ENCODE measurements at places on chromosomes 3 and 15. TPM values are rescaled to one million over a fixed set of nuclear protein-coding genes. Genes with fewer than 3 reads are reported as not detected.

DNA sequence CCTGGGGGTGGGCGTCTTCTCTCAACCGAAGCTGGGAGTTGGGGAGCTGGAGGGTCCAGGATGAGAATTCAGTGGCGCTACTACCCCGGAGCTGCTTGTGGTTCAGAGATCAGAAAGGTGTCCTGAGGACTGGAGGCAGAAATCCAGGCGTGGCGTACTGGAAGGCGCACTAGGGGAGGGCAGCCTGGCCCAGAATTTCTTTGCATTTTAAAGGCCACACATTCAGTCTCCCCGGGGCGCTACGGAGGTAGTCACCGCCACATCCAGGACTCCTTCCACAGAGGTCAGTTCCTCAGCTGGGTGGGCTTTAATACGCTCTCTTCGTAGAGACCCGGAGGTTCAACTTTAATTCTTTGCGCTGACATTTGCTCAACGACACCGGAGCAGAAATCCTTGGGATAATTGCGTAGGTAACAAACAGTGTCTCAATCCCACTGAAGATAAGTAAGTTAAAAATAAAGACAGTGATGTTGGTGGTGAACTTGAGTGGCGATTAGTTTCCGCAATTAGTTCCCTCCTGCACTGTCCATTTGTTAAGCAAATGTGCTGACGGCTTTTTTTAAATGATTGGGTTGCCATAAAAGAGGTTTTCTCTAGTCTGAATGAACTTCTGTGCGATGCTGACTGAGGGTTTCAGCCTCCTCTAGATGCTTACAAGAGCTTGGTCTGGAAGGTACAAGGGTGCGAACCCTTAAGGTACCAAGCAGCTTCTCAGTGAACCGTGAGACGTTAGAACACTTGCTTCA lies 535 bp downstream of the MCTP2 start:
- no peaks in the 10 kb centered on the region for H3K36me3 ChIP-seq
- H3K27ac ChIP-seq, result peak overlapping the region; percentile 65
- peaks cover 2% of the 10 kb centered on the region for H3K27me3 ChIP-seq
- DNase-seq, result peak; percentile 46
- peak overlapping the region; percentile 87 for H3K4me3 ChIP-seq
- H3K4me1 ChIP-seq, result peaks cover 71% of the 10 kb centered on the region

- peaks cover 2% of the 10 kb centered on the region for H3K27me3 ChIP-seq
- DNase-seq, result no peak
- H3K36me3 ChIP-seq, result no peaks in the 10 kb centered on the region
Observed at GRCh38 chr15:70812827-70813364, 41.1 kb downstream of the LARP6 start.

CRTAP gene
- 60.0 TPM for total RNA-seq

- H3K27ac ChIP-seq, result no peak overlapping the region
- no peak overlapping the region for H3K4me3 ChIP-seq
- H3K4me1 ChIP-seq, result peaks cover 14% of the 10 kb centered on the region
- DNase-seq, result no peak
Observed at GRCh38 chr3:30741889-30742288, 135.5 kb downstream of the TGFBR2 start.

DNA sequence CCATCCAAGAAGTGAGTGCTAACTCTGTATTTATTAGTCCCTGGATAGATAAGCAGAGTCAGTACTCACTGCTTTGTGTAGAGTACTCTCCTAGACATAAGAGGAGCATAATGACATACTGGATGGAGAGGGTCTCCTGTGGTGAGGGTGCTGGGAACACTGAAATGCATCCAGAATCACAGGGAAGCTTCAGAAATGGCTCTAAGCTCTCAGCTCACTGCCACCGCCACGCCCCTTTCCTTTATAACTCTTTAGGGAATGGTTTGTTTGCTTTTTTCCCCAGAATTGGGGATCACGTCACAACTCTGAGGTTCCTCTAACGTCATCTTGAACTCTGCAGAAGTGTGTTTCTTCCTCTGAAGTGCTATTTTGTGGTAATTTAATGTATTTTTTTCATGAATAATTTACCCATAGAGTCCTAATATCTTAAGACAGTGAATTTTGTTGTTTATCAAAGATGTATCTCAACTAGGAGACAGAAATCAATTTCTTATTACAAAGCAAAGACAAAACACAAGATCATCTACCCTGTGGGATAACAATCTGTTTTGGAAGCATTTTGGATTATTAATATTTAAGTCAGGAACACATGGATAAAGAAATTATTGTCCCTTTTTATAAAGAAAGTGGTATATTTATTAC lies 154.6 kb downstream of the PTPRG start:
- H3K27me3 ChIP-seq, result no peaks in the 10 kb centered on the region
- H3K4me1 ChIP-seq, result no peaks in the 10 kb centered on the region
- H3K4me3 ChIP-seq, result no peak overlapping the region
- DNase-seq, result no peak
- no peak overlapping the region for H3K27ac ChIP-seq
- no peaks in the 10 kb centered on the region for H3K36me3 ChIP-seq

ZPLD1 gene
- total RNA-seq, result not detected

GABRR3 gene
- total RNA-seq, result not detected

SRGAP3 gene
- total RNA-seq, result 3.5 TPM

ZNF148 gene
- 29.9 TPM for total RNA-seq

CGNL1 gene
- not detected for total RNA-seq

EHHADH gene
- total RNA-seq, result 1.9 TPM

DNA sequence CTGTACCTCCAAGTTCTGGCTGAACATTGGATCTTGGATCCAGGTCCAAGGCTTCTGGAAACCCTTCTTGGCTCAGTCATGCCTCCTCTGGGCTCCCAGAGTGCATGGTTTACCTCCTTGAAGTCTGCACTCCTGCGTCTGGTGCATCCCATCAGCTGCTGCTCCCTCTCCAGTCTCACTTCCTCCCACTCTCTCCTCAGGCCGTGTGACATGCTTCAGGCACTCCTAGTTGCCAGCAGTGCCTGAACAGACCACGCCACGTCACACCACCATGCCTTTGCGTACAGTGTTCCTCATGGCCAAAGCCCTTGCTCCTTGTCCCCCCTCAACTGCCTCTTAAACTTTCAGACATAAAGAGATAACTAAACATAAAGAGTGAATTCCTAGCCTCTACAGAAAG lies 5.7 kb downstream of the GPR27 start:
- H3K4me1 ChIP-seq, result peaks cover 3% of the 10 kb centered on the region
- H3K27ac ChIP-seq, result no peak overlapping the region
- H3K27me3 ChIP-seq, result peaks cover 20% of the 10 kb centered on the region
- H3K36me3 ChIP-seq, result no peaks in the 10 kb centered on the region

SCAANT1 gene
- not detected for total RNA-seq

EPM2AIP1 gene
- total RNA-seq, result 16.7 TPM

CDCP1 gene
- total RNA-seq, result 0.53 TPM

DNA sequence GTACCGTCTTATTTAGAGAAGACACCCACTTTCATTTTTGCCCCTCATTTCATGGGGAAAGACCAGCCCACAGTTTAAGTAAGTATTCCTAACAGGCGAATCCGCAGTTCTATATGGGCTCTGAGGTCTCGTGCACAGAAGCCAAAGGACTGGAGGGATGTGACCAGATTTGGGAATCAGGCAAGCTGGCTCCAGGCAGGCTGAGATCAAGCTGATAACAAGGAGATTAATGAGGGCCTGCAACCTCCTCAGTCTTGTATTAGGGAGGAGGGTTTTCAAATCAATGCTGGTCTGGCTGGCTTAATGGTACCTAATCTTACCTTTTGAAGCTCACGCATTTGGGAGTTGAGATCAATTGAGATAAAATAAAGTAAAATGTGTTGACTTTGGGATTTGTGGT lies 15.3 kb downstream of the ST8SIA2 start:
- H3K27me3 ChIP-seq, result peaks cover 6% of the 10 kb centered on the region
- no peak for DNase-seq
- H3K36me3 ChIP-seq, result no peaks in the 10 kb centered on the region
- H3K4me3 ChIP-seq, result no peak overlapping the region

- H3K4me1 ChIP-seq, result peaks cover 3% of the 10 kb centered on the region
- no peaks in the 10 kb centered on the region for H3K27me3 ChIP-seq
- peak overlapping the region; percentile 81 for H3K4me3 ChIP-seq
Observed at GRCh38 chr3:138594935-138595610, 1.0 kb upstream of the CEP70 start.

MEGF11 gene
- total RNA-seq, result not detected

TNNC1 gene
- 3.0 TPM for total RNA-seq

GRCh38 chr3:58164199-58164879 lies 46.4 kb downstream of the DNASE1L3 start:
- H3K4me3 ChIP-seq, result no peak overlapping the region
- peaks cover 8% of the 10 kb centered on the region for H3K36me3 ChIP-seq
- H3K4me1 ChIP-seq, result no peaks in the 10 kb centered on the region

- no peaks in the 10 kb centered on the region for H3K36me3 ChIP-seq
- H3K27me3 ChIP-seq, result peaks cover 4% of the 10 kb centered on the region
- no peak overlapping the region for H3K27ac ChIP-seq
- DNase-seq, result no peak
Observed at GRCh38 chr3:179935710-179936109, 101.0 kb downstream of the PEX5L start.

DNA sequence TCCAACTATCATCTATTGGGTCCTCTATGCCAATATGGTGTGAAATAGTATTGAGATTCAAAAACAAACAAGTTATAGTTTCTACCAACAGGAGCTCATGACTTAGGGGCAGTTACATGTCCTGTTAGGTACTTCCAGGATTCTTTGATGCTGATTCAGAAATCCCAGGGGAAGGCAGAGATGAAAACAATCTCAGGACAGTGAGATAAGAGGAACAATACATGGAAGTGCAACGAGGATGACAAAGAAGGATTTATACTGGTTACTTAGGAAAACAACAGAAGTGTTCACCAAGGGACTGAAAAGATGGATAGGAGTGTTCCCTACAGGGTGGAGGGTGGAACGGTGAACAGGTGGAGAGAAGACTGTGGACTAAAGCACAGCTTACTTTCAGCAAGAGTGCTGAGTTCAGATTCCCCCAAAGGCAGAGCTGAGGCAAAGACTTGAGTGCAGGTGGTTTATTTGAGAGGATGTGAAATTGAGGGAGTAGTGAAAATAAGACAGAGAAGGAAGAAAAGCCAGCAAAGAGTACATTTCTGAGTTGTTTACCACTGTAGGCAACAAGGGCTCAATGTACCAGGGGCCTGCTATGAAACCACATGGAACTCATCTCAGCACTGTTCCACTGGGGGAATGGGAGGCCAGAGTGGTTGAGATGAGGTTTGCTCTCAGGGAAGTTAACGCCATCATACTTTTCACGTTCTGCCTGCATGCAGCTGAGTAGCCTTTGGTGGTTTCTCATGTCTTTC lies 68.1 kb downstream of the TRIM69 start:
- no peak for DNase-seq
- H3K36me3 ChIP-seq, result no peaks in the 10 kb centered on the region
- H3K4me3 ChIP-seq, result no peak overlapping the region
- peaks cover 6% of the 10 kb centered on the region for H3K4me1 ChIP-seq
- peaks cover 5% of the 10 kb centered on the region for H3K27me3 ChIP-seq

GRCh38 chr15:59522988-59523461 lies 85.0 kb downstream of the FAM81A start:
- DNase-seq, result peak; percentile 24
- peaks cover 20% of the 10 kb centered on the region for H3K4me1 ChIP-seq
- H3K4me3 ChIP-seq, result no peak overlapping the region

DNA sequence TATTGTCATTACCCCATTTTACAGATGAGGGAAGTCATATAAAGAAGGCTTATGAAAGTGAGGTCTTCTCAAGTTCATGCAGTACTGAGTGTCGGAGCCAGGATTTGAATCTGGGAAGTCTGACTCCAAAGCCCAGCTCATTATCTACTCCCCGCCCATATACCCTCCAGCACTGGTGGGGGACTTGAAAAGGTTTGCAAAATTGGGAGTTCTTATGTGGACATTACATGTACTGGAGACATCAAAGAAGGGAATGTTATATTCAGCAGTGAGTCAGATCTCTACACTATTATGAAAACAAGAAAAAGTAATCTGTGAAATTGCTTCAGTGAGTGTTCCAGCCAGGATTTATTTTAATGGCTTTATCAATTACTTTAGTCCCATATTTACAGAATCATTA lies 185.2 kb upstream of the CADPS start:
- H3K4me1 ChIP-seq, result no peaks in the 10 kb centered on the region
- H3K4me3 ChIP-seq, result no peak overlapping the region
- no peak overlapping the region for H3K27ac ChIP-seq
- DNase-seq, result no peak
- H3K36me3 ChIP-seq, result no peaks in the 10 kb centered on the region

- no peak for DNase-seq
- no peak overlapping the region for H3K4me3 ChIP-seq
Observed at GRCh38 chr3:137787529-137787928, 23.4 kb downstream of the SOX14 start.

- H3K36me3 ChIP-seq, result peaks cover 42% of the 10 kb centered on the region
- peak; percentile 56 for DNase-seq
- no peaks in the 10 kb centered on the region for H3K27me3 ChIP-seq
- H3K4me1 ChIP-seq, result peaks cover 50% of the 10 kb centered on the region
- peak overlapping the region; percentile 92 for H3K4me3 ChIP-seq
Observed at GRCh38 chr3:129119365-129120100, 2.1 kb downstream of the RAB43 start.

DNA sequence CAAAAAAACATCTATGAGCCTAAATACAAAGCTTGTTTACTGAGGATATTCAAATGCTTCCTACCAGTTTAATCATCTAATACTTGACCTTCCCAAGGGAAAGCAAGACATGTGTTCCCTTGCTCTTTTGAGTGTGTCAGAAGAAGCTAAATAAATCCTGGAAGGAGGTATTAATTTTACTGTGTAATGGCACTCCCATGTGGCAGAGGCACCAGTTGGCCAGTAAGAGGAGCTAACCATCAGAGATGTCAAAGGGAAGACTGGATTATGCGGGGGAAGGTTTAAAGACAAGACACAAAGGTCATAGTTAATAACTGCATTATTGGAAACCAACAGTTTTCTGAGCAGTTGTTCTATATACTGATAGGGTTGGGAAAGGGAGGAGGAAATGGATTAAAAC lies 125.1 kb downstream of the SUCLG2 start:
- no peak for DNase-seq
- peaks cover 11% of the 10 kb centered on the region for H3K4me1 ChIP-seq
- H3K4me3 ChIP-seq, result no peak overlapping the region
- H3K36me3 ChIP-seq, result peaks cover 43% of the 10 kb centered on the region
- H3K27me3 ChIP-seq, result no peaks in the 10 kb centered on the region

DNA sequence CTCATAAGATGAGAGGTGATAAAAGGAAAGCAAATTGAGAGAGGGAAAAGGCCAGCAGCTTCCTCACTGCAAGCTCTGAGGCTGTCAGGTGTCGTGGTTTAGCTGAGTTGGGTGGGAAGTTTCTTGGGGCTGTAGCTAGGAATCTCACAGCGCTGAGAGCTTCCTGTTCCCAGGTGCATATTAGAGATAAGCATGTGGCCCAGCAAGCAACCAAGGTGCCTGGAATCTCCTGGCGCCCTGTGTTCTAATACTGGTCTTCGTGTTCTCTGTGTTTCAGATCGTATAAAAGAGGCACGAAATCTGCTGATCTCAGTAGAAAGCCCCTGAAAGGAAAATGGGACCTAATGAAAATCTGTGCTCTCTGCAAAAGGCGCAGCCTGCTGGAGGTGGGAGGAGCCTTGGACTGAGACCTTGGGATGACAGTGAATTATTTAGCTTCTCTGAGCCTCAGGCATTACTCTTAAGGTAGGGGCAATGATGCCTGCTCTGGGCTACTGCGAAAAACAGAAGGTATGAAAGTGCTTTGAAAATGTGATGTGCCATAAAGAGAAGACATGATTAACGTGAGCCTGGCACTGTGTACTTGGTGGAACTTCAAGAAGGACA lies 499.9 kb downstream of the TBL1XR1 start:
- H3K4me1 ChIP-seq, result no peaks in the 10 kb centered on the region
- no peaks in the 10 kb centered on the region for H3K36me3 ChIP-seq
- H3K27me3 ChIP-seq, result no peaks in the 10 kb centered on the region
- H3K27ac ChIP-seq, result no peak overlapping the region
- H3K4me3 ChIP-seq, result no peak overlapping the region
- no peak for DNase-seq

INSYN1 gene
- not detected for total RNA-seq

All from activated CD4-positive, alpha-beta memory T cell treated with anti-CD3 and anti-CD28 coated beads for 36 hours (primary cell).